Activated CD4-positive, alpha-beta T cell treated with anti-CD3 and anti-CD28 coated beads, Interleukin-2, Interleukin-6, amounts not matched to agents 100 ng/mL and 50 ng/mL, durations not matched to agents 16 hours and 8 hours (primary cell): ENCODE measurements at places on chromosomes 1 and 21.

- DNase-seq = no peak
Observed at GRCh38 chr1:227891955-227892488, 55.7 kb downstream of the WNT9A start.

- DNase-seq = no peak
Observed at GRCh38 chr1:198267921-198268320, 111.1 kb downstream of the NEK7 start.

- no peak for DNase-seq
Observed at GRCh38 chr1:4710592-4711415, 56.4 kb downstream of the AJAP1 start.

DNA sequence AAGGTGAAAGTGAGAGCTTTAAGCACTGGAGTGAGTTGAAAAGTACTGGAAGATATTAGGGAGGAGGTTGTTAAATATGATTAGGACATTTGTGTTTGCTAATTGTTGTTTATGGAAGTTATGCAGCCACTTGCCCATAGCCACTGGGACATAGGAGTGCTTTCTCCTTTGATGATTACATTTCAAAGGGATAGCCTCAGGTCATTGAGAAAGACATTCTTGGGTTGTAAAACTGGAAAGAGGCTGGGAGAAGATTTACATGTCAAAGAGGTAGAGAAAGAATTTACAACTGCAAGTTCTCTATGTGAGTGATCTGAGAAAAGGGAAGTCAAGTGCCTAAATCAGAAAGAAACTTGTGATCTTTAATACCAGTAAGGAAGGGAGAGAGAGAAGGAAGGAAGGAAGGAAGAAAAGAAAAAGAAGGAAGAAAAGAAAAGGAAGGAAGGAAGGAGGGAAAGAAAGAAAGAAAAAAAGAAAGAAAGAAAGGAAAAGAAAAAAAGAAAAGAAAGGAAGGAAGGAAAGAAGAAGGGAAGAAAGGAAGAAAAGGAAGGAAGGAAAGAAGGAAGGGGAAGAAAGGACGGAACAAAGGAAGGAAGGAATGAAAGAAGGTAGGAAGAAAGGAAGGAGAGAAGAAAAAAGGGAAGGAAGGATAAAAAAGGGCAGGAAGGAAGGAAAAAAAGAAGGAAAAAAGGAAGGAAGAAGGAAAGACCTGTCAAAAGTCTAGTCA, 284.6 kb upstream of the DPYD start:
- DNase-seq = no peak

DNA sequence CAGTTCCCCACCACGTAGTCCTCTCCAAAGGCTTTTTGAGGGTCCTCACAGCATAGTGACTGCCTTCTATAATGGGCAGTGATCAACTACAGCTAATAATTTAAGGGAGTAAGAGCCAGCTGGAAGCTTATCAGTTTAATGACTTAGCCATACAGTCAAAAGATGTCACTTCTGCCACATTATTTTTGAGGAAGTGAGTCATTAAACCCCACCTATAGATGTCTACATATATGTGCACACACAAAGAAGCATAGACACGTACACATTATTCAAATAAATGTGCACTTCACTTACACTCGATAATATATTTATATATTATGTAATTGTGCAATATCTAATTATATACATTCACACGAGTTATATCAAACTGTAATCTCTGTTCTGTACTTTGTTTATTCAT, 1704.7 kb downstream of the KCNT2 start:
- DNase-seq = no peak

- no peak for DNase-seq
Observed at GRCh38 chr21:25313829-25314228, 293.5 kb downstream of the MRPL39 start.

DNA sequence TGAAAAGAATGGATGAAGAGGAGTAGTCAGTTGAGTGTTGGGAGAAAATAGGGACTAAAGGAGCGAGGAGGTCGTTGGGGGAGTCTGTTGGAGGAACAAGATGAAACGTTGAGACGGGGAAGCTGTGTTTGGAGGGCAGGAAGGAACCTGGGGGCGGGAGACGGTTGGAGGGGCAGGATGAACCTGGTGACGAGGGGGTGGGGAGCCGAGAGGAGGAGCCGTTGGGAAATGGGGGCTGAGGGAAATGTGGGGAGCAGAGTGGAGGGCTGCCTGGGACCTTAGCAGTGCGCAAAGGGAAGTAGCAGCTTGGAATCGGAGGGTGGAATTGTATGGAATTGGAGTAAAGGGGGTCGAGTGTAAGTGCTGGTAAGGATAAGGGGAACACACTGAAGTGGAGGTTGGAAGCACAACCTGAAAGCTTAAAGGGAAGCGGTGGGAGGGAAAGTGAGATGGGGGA, 630 bp downstream of the MTF2 start:
- DNase-seq = peak; percentile 46

- no peak for DNase-seq
Observed at GRCh38 chr1:41784531-41785274, 134.0 kb downstream of the HIVEP3 start.
